ENCODE measurements at places on chromosomes 6 and 20. TPM values are rescaled to one million over a fixed set of nuclear protein-coding genes. Genes with fewer than 3 reads are reported as not detected.

DNA sequence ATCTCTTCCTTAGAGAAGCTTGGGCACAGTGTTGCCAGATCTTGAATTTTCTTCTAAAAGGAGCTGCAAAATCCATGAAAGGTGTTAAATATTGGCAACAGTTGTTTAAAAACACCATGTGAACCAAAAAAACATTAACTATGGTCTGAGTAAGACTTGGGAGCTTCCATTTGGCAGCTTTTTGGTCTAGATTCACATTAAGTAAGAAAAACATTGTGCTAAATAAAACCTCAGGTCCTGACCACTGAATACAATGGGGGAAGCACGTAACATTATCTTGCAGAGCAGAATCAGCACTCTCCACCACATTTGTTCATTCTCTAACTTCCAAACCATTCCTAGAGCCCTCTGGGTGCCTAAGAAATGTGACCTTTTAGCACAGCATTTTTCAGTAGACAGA, 437.6 kb upstream of the PLCB4 start:
- DNase-seq, result no peak
- H3K4me1 ChIP-seq, result no peaks in the 10 kb centered on the region
- H3K27ac ChIP-seq, result no peak overlapping the region
- no peaks in the 10 kb centered on the region for H3K27me3 ChIP-seq
- no peaks in the 10 kb centered on the region for H3K36me3 ChIP-seq

GRCh38 chr6:72283571-72283970, 338.3 kb upstream of the KCNQ5 start:
- no peak overlapping the region for H3K4me3 ChIP-seq
- no peaks in the 10 kb centered on the region for H3K36me3 ChIP-seq
- no peaks in the 10 kb centered on the region for H3K4me1 ChIP-seq
- no peak overlapping the region for H3K27ac ChIP-seq
- DNase-seq, result no peak
- H3K27me3 ChIP-seq, result no peaks in the 10 kb centered on the region

PABPC1L gene
- polyA plus RNA-seq, result 0.21 TPM

DNA sequence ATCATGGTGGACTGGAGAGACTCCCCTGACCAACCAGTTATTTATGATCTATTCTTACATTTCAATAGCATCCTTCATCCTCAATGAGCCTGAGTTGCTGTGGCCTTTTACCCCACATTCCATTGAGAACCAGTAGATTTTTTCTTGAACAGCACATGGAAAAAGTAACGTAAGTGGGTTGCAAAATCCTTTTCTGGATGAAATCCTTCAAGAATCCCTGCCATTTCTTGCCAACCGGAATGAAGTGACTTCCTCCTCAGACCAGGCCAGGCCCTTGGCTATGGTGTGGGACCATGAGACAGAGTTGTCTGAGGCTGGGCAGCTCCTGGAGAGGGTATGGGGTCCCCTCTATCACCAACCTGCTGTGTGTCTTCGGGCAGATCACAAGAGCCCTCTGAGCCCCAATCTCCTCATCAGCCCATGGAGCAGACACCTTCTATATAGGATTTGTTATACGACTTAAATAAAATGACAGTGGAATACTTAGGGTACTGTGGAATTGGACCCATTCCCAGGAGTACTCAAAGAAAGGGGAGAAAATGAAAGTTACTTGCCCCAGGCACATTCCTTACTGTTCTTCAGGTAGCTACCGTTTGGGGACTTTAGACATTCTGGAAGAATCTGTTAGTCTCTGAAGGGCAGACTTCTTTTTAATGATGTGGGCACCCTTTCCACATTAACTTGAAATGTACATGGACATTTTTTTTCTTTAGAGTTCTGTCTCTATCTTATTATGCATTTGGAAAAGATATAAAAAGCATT, 10.9 kb downstream of the EYA2 start:
- H3K27ac ChIP-seq, result no peak overlapping the region
- H3K4me3 ChIP-seq, result no peak overlapping the region
- H3K36me3 ChIP-seq, result no peaks in the 10 kb centered on the region
- DNase-seq, result no peak
- H3K27me3 ChIP-seq, result no peaks in the 10 kb centered on the region

DNA sequence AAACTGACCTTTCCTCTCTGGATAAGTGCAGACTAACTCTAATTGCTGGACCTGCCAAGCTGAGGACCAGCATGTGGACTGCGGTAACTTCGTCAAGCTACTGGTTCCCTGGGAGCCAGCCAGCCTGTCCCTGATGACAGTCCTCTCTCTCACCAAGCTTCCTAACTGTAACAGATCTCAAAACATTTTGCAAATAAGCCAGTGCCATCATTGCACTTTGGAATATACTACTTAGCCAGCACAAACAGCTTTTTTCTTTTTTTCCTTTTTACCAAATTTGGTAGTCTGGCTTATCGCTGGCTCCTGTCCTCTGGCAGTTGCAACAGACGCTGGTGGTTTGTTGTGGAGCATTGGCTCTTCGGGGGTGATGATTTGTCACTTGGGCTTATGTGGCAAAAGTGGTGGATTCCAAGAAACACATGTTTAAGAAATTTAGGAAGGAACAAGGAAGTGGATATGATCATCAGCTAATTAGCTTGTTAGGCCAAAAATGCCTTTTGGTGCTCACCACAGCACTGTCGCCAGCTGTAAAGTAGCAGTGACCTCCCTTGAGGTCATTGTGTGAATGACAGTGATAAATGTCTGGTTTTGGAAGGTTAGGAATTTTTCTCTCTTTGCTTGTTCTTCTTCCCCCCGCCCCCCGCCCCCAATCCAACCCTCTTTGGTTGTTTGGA, 171.7 kb downstream of the CLIC5 start:
- no peak for DNase-seq
- no peak overlapping the region for H3K27ac ChIP-seq
- H3K4me3 ChIP-seq, result no peak overlapping the region
- no peaks in the 10 kb centered on the region for H3K4me1 ChIP-seq
- H3K36me3 ChIP-seq, result no peaks in the 10 kb centered on the region

GRCh38 chr20:49846206-49846807, 33.7 kb downstream of the SLC9A8 start:
- no peaks in the 10 kb centered on the region for H3K27me3 ChIP-seq
- H3K27ac ChIP-seq, result no peak overlapping the region

ARMH2 gene
- polyA plus RNA-seq, result not detected

SOX4 gene
- polyA plus RNA-seq, result 2.2 TPM

PROKR2 gene
- polyA plus RNA-seq, result not detected

- no peaks in the 10 kb centered on the region for H3K36me3 ChIP-seq
- no peak for DNase-seq
- H3K27me3 ChIP-seq, result no peaks in the 10 kb centered on the region
Observed at GRCh38 chr6:4592026-4592425, 184.2 kb upstream of the CDYL start.

DNA sequence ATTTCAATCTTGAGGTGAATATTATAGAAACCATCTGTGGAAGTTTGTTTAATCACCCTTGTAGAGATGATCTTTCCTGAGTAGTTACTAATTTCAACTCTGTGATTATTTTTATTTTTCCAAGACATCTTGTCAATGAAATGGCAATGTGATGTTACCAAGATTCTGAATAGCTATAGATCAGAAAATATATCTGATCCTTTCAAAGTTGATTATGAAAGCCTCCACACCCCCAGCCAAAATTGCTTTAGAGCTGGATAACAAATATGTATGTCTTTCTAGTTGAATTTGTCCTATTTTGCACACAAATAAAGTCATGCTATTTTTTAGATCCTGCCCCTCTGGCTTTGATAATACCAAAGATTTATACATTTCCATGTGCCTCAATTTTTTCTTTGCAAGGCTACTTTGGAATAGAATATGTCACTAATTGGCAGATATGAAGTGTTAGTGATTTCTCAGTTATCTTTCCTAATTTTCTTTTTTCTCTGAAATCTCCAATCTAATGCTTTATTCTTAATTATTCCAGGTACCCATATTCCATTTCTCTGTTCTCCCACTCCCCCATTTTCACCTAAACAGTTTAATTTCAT, 5.0 kb downstream of the SIM1 start:
- H3K36me3 ChIP-seq, result no peaks in the 10 kb centered on the region
- peaks cover 100% of the 10 kb centered on the region for H3K27me3 ChIP-seq
- H3K4me1 ChIP-seq, result peaks cover 3% of the 10 kb centered on the region
- H3K27ac ChIP-seq, result no peak overlapping the region

GRCh38 chr6:113414511-113414910, 442.6 kb upstream of the MARCKS start:
- H3K27ac ChIP-seq, result no peak overlapping the region
- peaks cover 23% of the 10 kb centered on the region for H3K4me1 ChIP-seq
- no peak for DNase-seq
- no peaks in the 10 kb centered on the region for H3K36me3 ChIP-seq
- no peak overlapping the region for H3K4me3 ChIP-seq

DNA sequence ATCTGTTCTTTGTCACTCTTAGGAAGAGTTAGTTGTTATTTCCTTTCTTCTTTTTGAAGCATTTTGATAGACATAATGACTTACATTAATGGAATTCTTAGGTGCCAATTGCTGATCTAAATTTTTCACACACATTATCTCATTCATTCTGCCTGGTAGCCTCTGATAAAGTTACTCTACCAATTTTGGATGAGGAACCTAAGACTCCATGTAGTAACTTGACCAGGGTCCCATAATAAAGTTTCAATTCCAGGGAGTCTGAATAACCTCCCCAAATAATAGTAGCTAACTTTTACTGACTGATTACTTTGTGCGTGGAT, 73.2 kb upstream of the CITED2 start:
- H3K36me3 ChIP-seq, result no peaks in the 10 kb centered on the region
- H3K27ac ChIP-seq, result no peak overlapping the region
- DNase-seq, result no peak

DNA sequence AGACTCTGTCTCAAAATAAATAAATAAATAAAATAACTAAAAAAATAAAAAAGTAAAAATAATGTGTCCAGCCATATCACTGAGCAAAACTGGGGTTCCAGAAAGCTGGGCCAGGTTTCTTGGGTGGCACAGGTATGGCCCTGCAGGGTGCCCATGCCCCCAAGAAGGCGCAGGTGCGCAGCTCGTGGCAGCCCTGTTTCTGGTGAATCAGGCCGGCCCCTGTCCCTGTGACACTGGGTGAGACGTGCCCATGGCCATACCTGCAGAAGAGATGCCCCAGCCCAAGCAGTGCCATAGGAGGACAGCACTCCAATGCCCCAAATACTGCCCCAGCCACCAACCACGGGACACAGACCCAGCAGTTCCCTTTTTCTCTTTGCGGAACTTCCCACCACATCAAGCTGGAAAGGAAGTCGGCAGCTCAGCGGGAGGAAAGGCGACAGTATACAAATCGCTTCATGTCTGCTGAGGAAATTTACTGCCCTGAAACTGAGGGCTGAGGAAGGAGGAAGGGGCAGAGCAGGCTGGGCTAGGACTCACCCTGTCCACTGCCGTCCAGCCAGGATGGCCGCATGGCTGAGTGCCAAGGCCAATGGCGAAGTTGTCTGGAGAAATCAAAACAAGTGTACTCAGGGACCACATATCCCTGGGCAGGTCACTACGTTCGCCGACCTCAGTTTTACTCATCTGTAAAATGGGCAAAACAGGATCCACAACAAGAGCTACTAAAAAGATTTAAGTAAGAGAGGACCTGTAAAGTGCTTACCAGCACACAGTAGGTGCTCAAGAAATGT, 55.4 kb downstream of the PREX1 start:
- peaks cover 99% of the 10 kb centered on the region for H3K4me1 ChIP-seq
- H3K36me3 ChIP-seq, result peaks cover under 1% of the 10 kb centered on the region
- no peak overlapping the region for H3K4me3 ChIP-seq

Measured in CD14-positive monocyte (primary cell).